HCEC 1CT (cell line): ENCODE measurements at places on chromosomes 7 and 10.

DNA sequence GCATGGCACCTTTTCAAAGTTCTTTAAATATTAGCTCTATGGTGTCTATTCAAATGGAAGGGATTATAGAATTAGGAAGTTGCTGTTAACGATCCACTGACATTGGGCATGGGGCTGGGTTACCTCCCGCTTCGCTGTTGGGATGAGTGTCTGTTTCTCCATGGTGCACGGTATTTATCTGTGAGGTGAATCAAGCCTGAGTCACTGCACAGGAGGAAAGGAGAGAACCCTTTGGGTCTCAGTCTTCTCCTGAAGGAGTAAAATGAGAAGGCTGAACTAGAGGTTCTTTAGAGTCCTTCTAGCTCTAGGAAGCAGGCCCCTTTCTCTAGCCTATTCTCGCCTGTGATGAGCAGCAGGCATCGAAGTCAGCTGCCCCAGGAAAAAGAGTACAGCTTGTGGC, 7.3 kb downstream of the JCAD start:
- DNase-seq = peak; percentile 62

DNA sequence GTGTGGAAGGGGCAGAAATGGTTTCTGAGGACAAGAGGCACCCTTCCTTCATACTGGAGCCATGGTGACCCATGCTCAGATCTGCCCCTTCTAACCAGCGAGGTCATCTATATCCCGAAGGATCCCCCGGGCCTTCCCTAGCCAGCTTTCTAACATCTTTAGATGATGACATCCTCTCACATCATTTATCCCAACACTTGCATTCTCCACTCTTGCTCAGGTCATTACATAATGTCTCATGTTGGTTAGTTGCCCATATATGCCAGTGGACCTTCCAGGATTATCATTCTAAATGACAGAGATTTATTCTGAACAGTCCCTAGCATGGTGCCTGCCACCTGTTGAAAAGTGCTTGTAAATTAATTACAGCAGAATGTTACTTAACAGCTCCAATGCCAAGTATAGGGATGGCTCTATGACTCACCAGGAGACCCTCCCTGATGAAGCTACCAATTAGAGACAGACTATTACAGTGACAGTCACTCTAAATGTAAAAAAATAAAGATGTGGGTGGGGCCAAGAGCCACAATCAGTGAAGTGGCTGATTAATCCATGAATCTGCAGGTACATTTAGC, 22.6 kb upstream of the ABLIM1 start:
- DNase-seq = no peak

- peak; percentile 18 for DNase-seq
Measured at GRCh38 chr7:99499371-99499720, 735 bp downstream of the ZNF394 start.

GRCh38 chr7:42726066-42726785, 185.6 kb downstream of the C7orf25 start:
- no peak for DNase-seq

DNA sequence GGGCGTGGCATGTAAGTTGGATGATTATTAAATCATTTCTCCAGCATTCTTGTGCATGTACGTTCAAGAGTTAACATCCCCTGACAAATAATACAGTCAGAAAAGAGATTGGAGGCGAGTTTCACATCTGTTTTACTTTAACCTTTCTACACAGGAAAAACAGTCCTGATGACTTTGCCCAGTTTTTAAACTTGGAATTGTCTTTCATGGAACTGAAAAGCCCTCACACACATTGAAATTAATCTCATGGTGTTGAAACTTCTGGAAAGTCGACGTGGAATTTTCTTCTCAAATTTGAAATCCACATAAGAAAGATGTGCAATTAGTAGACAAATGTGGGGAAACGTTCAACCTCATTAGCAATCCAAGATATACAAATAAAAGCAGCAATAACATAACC, 31.2 kb upstream of the ZNF438 start:
- DNase-seq = no peak

DNA sequence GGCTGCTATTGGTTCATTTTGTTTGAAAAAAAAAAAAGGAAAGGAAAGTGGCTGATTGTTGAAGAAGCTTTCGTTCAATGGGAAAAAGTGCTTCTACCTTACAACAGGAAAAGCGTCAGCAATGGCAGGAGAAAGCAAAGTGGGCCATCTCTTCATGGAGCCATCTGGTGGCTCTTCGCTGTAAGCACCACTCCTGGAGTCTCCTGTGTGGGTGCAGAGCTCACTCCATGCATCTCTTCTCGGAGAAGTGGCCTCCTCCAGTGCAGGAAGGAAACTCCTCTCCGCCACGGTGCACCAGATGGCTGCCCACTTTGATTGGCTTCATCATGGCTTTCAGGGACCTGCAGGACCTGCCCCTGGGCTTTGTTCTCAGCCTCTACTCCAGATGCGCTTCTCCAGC, 250.9 kb downstream of the PTEN start:
- peak; percentile 42 for DNase-seq

DNA sequence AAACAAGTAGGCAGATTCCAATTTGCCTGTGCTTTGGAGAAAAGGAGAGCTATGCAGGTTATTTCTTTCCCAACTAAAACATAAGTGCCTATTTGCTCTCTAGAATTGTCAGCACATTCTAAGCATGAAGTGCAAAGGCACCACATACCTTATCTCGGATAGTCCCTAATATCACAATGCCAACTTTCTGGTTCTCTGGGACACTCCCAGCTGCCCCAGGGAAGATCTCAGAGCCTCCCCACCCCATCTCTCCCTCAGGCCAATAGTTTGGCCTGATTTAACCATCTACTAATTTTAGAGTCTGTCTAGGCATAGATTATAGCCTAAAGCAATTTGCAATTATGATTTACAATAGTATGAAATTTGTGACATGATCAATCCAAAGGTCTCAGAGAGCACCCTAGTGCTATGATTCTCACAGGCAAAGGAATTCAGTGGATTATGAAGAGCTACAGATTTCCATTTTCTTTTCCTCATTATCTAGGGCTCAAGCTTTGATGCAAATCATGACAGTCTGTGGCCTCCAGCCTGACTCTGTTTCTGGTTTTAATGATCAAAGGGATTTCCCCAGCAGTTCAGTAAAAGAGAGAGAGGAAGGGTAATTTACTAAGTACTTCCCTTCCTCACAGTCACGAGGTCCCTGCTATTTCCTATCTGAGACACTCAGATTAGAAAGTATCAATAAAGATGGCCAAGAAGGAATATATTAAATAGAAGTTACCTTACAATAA, 29.0 kb upstream of the IL6 start:
- no peak for DNase-seq

DNA sequence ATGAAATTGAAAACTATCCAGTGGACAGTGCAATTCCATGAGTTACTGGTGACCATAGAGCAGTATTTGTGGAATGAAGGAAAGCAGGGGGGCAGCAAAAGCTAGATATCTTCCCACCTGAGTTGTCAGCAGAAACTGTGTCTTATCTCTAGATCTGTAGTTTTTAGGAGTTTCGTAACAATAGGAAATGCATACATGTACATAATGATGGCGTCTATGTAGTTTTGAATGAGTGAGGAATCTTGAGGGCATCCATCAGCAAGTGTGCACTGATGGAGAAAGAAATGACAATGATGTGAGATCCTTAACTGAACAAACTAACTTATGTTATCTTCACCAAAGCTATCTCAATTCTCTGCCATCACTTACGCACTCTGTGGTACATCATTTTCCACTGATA, 114.5 kb downstream of the LRRC4 start:
- DNase-seq = no peak

GRCh38 chr7:136027160-136027559, 50.0 kb upstream of the MTPN start:
- no peak for DNase-seq

- DNase-seq = no peak
Measured at GRCh38 chr7:79037001-79037400, 416.5 kb downstream of the MAGI2 start.

DNA sequence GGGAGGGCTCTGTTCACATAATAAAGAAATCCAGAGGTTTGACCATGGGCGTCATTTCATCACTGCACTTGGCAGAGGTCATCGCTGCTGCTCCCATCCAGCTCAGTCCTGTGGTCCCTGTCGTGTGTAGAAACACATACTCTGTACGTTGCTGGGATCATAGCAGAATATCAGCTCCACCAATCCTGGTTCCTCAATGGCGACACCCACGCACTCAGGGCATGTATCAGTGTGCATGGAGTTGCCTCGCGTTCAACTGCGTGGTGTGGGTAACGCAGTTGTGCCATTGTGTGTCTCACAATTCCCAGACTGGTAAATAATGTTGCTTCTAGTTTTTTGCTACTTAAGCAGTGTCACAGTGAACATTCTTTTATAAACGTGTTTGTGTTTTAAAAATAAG, 111.1 kb downstream of the LHPP start:
- no peak for DNase-seq

DNA sequence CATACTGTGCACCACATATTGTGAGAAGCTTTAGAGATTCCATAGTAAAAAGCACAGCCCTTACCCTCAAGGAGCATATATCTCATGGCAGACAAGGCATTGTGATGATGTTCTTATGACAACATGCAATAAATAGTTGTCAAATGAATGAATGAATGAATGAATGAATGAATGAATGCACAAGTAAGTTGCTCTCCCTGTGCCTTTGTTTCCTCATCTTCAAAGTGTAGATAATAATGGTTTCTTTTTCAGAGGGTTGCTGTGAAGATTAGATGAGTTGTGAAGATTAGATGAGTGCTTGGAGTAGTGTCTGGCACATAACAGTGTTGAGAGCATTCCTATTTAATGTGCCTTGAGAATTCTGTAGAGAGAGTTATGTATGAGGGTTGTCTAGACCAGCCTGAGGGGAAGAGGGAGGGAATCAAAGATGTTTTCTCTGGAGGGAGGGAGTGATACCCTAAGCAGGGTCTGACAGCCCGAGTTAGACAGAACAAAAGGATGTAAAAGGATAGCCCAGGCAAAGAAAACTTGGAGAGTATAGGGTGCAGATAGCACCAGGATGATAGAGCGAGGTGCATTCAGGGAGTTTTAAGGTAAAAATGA, 217.2 kb downstream of the RELN start:
- no peak for DNase-seq

- no peak for DNase-seq
Measured at GRCh38 chr10:44967616-44968015, 8.0 kb downstream of the RASSF4 start.

DNA sequence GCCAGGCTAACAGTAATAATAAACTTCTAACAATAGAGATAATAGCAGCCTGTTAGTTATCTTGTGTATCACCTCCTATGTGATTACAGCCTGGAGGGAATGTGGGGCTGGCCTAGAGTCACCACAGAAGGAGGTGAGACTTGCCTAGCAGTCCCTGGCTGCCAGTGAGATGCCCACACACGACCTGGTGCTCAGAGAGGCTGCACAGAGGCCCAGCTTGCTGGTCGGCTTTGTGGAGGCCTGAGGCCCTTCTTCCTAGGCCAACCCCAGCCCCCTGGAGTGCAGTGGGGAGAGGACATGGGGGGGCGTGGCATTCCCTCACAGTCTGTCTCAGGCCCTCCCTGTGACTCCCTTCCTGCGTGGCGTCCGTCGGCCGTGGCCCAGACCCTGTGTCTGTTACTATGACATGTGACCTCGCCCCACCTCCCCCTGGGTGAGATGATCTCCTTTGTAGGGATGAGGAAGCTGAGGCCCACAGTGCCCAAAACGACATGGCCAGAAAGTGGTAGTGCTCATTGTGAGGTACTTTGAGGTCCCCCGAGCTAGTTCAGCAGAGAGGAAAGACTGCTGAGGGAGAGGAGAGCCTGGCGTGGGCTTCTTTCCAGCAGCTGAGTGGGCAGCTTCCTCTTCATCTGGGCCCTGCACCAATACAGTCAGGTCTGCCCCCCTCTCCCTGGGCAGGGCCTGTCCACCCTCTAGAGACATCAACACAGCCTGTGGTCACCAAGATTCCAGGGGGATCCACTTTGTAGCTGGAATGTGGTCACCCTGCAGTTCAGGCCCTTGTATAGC, 29.7 kb downstream of the UNC5B start:
- DNase-seq = no peak

GRCh38 chr10:28431139-28431538, 101.8 kb upstream of the WAC start:
- DNase-seq = no peak

GRCh38 chr10:122263971-122264370, 7.1 kb upstream of the BTBD16 start:
- DNase-seq = peak; percentile 82

DNA sequence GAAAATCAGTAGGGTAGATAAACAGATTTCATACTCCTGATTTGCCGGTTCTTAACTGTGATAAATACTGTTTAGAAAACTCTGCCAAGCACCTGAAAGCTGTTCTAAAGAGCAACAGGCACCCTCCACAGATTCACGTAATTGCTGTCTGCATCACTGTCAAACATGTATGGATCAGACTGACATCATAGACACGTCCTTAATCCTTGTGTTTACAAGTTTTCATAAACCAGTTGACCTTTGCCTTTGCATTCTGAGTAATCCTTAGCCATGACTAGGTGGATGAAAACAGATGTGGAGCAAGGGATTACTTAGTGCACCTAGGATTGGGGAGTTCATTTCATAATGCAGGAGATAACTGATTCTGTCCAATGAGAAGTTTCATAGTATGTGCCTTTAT, 41.6 kb downstream of the SLC39A12 start:
- DNase-seq = peak; percentile 94
